ENCODE measurements at places on chromosomes 16 and 17.

DNA sequence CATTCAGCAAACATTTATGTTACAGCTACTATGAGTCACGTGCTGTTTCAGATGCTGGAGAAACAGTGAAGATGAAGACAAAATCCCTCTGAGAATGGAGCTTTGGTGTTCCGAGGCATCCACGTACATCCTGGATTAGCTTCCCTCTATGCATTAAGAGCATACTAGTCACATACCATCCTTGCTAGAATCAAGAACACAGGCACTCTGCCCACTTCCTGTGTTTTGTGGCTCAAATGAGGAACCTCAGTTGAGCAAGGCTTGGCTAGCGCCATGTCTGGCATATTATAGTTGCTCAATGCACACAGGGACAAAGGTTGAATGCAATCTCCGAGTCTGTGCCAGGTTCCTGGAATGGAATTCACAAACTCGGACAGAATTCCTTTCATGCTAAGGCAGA lies 297.5 kb downstream of the XYLT1 start:
- DNase-seq, result no peak

GRCh38 chr17:80494547-80494946 lies 18.1 kb upstream of the NPTX1 start:
- no peak for DNase-seq

DNA sequence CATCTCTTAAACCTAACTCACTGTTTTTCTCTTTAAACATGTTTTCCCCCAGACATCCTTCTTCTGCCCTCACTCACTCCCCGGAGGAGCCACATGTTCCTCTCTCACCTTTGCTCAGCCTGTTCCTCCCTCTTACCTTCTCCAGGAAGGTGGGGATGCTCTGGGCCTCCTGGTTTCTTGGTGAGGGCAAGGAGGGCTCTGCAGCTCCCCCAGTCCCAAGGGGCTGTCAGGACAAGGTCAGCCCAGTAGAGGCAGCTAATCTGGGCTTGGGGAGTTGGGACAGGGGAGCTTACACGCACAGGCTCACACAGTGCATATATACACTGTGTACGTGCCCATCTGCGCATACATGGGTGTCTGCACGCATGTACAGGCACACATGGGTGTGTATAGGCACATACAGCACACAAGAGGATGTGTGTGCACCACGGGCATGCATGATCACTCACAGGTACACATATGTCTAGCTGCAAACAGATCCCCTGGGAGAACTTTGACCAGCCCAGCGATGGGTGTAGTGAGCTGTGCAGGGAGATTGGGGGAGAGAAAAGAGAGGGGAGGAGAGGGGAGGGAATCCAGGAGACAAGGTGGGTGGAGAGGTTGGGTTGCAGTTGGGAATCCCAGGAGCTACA lies 28.6 kb upstream of the SPNS3 start:
- no peak for DNase-seq

DNA sequence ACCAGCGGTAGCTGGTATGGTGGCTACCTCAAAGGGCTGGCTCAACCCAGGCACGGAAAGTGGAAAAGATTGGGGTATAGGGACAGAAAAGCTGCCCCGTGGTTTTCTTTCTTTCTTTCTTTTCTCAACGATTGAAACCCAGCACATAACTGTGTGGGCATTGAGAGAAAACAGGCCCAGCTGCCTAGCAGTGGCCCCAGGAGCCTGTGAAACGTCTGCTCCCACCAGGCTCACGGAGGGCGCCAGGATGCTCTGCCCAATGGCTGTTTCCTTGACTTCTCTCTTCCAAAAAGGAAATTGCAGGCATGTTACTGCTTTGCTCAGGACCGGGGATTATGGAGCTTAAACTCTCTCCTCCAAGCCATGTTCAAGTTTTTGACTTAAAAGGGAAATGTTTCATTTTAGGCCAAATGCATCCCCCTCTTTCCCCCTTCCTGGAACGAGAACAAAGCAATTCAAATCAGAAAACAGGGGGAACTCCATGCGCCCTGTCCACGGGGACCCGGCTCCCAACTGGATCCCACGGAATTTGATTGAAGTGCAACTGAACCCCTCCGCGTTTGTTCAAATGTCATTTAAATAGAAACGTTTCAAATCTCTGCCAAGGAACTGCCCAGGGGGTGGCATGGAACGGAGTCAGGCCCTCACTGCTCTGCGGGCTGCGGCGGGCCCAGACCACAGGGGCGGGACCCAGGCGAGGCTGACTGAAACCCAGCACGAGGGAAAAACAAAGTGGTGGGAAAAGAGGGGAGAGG lies 133.5 kb downstream of the RGS9 start:
- no peak for DNase-seq

GRCh38 chr17:55190748-55191147 lies 74.0 kb upstream of the HLF start:
- DNase-seq, result no peak

GRCh38 chr16:69566981-69567680 lies 1.4 kb downstream of the NFAT5 start:
- DNase-seq, result peak; percentile 15

DNA sequence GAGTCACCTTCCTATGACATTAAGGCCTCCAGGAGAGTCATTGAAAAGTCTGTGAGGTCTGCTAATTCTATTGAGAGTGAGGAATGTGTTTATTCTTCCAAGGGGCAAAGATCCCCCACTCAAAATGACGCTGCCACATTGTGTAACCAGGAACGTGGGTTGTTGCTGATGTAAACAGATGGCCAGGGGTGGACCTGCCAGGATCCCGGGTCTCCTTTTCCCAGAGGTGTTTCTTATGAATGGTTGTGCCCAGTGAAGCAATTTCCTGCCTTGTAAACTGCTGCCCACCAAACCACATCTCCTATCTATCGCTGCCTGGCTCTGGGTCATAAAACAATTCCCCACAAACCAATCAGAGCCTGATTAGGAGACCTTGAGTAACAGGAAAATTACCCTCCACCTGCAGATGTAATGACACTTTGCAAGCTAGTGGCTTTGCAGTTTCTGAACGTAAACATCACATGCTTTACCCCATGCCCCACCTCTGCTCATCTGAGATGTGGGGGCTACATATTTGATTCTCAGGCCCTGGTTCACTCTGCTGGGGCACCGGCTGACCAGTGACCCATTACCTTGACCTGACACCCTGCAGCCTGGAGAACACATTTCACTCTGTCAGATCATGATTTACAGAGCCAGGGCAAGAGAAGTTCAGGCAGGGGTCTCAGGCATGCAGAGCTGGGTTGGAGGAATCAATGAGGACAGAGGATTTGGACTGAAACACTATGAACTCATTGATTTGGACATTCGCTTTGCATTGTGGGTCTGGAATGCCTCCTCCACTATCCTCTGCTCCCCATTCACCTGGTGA lies 33.1 kb upstream of the DDX52 start:
- no peak for DNase-seq

GRCh38 chr17:77407321-77408277 lies 266.8 kb downstream of the SEC14L1 start:
- DNase-seq, result no peak

DNA sequence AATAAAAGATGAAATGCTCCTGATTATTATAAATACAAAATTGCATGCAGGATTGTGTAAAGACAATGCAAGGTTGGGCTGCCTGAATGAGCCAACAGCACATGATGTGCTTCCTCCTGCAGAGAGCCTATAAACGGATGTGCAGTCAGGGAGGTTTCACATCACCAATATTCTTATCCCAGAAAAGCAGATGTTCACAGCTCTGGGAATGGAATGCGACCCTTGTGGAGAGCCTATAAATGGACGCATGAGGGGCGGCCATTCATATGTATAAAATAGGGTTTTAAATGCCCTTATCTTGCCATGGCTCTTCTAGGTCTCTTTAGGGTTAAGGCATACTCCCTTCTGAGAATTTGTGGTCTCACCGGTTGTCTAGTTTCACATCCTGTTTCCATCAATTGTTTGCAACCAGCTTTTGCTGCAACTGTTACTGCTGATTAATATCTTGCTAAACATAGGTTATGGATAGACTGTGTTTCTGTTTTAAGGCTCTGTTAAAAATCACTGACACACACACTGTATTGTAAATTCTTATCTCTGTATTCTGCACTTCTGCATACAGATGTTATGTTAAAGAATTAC lies 31.9 kb downstream of the SLFN11 start:
- DNase-seq, result no peak

DNA sequence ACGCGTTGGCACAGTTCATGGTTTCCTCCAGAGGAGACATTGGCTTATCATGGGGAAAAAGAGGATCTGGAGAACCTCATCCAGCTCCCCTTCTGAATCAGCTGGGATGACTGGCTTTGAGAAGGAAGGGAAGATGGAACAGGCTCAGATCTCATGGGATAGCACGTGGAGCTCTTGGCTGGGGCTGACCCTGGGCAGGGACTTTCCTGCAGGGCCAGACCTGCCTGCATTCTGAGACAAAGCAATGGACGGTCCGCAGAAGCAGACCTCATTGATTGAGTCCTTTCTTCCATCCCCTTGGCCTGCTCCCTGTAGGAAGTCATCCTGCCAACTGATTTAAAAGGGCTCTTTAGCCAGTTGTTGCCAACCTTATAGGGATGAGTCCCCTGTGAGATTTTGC lies 26.2 kb downstream of the PLCD3 start:
- no peak for DNase-seq

GRCh38 chr16:23520500-23520899 lies 10.2 kb upstream of the GGA2 start:
- no peak for DNase-seq

DNA sequence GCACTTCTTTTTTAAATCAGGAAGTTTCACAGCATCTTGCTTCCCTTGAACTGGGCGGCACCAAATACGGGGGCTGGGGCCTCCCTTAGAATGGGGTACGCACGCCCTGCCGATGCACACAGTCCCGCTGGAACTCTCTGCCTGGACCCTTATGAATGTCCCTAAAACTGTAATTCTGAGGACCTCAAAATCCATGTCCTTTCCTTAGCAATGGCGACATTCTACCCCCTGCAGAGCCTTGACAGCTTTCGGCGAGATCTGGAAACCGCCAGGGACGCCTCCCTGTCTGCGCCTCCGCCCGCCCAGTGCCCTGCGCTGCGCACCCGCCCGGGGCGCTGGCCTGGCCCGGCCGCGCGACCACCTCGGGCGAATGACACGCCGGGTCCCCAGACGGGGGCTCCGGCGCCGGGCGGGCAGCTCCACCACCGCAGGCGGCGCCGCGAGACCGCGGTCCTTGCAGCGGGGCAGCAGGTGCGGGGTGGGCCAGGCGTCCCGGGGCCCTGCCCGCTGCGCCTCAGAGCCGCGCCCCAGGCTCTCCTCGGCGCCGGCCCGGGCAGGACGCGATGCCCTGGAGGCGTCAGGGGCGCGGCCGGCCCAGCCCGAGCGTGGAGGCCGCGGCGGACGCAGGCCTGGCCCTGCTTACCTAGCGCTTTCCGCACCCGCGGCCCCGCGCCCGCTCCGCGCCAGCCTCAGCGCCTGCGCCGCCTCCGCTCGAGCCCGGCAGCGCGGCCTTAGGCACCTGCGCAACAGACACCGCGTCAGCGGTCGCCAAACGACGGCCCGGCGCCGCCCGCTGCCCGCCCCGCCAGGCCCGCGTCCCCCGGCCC lies 548 bp downstream of the HAGH start:
- DNase-seq, result peak; percentile 62

- peak; percentile 39 for DNase-seq
Observed at GRCh38 chr17:48671697-48672171, 45.6 kb upstream of the HOXB9 start.

DNA sequence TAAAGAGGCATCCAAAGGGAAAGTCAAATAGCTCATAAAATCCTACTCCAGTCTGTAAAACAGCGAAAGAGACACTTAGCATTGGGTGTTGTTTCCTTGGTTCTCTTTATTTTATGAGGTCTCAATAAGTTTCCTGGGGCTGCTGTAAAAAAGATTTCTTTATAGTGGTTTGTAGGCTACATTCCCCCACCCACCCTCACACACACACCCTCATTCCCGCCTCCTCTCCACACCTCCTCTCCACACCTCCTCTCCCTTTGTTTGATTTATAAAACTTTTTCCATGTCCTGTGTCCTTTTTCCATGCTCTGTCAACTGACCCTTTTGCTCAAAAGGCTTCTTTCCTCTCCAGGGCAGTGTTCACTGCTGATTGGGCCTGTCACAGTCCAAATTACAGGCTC lies 178.9 kb upstream of the SOX9 start:
- no peak for DNase-seq

GRCh38 chr16:50548909-50549560 lies 839 bp downstream of the NKD1 start:
- DNase-seq, result no peak

GRCh38 chr17:27442702-27443101 lies 13.5 kb upstream of the KSR1 start:
- DNase-seq, result no peak

DNA sequence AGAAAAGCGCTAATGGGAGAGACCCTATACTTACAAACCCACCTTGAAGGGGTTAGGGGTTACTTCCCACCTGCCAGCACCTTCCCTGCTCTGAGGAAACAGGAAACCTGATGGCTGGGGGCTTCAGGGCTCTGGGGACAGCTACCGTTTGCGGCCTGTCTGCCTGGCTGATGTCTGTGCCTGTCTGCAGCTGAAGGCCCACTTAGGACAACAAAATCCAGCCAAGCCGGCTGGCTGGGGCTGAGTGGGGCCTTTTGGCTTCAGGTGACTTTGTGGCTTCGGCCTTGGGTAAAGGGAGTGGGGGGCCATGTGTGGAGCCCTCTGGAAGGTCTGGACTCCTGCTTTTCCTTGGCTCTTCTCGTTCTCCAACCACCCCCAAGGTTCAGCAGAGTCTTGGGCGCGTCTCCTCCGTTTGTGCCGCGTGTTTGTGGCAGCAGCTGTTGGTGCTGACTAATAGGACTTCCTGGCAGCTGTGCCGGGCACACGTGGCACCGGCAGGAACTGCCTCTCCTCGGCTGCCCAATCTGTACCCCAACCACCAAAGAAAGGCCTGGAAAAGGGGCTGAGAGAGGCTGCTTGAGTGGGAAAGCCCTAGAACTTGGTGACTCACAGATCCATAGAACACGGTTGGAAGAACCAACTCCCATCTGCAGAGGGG lies 186.7 kb downstream of the MSI2 start:
- no peak for DNase-seq

DNA sequence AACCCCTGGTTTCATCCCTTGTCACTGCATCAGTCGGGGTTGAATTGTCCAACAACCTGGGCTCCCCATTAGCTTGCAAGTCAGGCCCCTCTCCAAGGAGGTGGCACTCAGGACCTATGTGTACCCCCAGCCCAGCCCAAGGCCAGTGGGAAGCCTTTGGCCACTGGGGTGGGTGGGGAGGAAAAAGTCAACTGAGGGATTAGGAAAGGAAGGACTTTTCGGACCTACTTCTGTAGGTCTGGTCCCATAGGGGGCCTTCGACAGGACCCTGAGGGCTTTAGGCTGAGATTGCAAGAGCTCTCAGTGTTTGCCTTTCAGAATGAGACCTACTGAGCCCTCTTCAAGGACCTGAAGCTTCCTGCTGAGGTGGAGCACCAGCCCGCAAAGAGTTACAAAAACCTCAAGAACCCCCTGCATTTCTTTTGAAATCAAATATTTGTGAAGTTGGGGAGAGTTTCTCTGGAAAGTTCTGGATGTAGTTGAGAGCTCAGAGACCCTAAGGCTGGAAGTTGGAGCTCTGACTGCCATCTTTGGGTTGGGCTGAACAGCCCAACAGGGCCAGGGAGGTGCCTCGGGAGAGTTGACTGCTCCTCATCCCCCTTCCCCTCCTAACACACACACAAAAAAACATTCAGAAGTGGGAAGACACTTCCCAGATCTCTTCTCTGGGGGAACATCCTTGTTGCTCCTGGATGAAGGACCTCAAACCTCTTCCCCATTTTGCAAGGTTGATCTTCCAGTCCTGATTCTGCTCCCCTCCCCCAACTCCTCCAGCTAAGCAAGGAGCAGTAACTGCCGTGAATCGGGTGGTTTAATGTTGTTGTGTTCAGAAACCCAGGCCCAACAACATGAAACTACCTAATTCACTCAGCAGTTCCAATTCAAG lies 5.8 kb upstream of the HOXB9 start:
- no peak for DNase-seq
